ENCODE measurements at places on chromosomes 1 and 21.

DNA sequence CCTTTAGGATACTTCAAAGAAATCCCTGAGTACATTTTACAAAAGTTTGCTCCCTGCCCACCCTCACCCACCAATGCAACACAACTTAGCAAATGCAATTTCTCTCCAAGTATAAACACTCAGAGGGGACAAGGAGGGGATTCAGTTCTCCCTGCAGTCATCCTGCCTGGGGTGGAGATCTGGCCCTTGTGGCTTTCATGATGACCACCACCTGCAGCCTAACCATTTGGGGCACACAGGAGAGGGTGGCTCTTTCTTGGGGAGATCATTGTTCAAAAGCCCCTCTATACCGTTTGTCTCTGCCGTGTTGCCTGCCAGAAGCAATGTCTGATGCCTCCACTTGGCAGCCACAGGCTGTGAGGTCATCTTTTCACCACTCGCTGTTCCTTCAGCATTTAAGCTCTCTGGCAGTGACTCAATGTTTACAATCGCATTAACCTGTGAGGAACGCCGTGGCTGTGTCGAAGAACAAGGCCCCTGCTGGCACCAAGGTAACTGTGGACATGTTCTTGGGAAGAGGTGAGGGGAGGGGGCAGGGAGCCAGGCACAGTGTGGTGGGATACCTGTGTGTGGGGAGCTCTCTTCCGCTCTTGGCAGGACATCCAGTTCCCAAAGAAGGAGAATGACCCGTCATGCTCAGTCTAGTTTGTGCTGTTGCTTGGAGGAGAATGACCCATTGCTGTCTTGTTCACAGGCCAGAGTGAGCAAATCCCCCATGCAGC is 103.9 kb upstream of the DUSP10 start:
- DNase-seq, result peak; percentile 14

GRCh38 chr1:94778808-94779207 is 41.3 kb upstream of the SLC44A3 start:
- DNase-seq, result no peak

- no peak for DNase-seq
These were observed 204.8 kb downstream of the SETD4 start for GRCh38 chr21:35855484-35855883.

DNA sequence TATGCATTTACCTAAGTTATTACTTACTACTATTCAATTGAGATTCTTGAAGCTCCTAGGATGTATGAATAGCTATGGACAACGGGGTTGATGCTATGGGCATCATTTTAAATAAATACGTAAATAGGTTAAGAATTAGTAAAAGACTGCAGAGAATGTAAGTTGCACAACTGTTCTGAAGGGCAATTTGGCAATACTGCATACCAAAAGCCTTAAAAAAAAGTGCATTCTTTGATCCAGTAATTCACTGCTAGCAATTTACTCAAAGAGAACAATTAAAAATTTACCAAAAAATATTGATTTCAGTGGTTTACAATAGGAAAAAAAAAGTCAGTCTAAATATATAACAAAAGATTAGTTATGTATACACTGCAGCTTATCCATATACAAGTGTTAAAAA is 3.5 kb downstream of the ARPC5 start:
- DNase-seq, result no peak

GRCh38 chr1:227938911-227939790 is 8.6 kb downstream of the WNT9A start:
- no peak for DNase-seq

DNA sequence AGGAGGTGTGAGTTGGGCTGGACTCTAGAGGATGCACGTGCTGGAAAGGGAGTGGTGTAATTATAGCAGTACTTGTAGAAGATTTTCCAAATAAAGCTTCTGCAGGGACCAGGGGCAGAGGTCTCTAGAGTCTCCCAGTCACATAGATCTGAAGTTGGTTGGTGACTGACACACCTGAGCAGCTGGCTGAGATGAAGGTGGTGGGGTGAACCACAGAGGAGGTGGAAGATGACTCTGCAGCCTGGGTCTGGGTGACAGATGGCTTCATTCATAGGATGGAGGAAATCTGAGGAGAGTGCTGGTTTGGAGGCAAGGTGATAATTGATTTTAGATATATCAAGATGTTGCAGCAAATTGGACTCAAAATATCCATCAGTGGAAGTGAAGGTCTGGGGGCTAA is 178.9 kb upstream of the IVNS1ABP start:
- no peak for DNase-seq

DNA sequence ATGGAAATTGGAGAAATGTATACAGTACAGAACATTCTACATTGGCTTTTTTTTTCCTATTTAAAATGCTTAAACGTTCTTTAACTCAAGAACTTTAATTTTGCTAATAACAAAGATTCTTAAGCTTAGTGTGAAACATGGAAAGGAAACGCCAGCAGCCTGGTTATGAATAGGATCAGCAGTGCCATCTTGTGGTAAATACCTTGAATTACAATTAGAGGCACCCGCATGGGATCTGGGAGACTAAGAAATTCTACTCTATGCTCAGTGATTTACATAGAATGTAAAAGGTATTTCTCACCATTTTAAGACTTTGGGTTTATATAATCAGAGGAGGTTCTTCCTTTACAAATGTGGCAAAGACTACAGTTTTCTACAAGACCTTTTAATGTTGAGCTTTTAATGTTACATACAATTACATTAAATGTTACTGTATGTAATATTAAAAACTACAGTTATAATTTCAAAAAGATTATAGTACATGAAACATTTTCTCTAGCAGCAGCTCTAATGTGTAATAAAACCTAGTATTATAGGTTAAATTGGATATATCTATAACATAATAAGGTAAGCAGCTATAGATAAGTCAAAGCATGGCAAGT is 32.1 kb upstream of the APOBEC4 start:
- DNase-seq, result no peak

DNA sequence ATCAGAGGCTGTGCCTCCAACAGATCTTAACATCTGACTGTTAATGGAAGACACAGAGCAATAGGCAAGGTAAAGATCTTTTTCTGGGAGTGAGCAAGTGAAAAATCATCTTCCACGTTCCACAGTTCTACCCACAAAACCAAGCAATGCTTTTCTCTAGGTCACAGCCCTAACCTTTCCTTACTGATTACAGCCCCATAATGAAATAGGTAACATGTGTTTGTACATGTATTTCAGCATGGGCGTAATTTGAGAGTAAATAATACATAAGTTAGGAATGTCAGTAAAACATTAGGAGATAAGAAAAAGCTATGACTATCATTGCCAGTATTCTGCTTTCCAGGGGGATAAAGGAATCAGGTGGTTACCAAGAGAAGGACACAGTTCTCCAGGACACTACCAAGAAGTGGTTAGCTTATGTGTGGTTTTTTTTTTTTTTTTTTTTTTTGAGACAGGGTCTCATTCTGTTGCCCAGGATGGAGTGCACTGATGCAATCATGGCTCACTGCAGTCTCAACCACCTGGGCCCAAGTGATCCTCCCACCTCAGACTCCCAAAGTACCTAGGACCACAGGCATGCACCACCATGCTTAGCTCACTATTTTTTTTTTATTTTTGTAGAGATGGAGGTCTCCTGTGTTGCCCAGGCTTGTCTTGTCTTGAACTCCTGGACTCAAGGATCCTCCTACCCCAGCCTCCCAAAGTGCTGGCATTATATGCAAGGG is 72.0 kb downstream of the DAP3 start:
- DNase-seq, result no peak

GRCh38 chr1:112711670-112712069 is 3.5 kb downstream of the PPM1J start:
- no peak for DNase-seq

DNA sequence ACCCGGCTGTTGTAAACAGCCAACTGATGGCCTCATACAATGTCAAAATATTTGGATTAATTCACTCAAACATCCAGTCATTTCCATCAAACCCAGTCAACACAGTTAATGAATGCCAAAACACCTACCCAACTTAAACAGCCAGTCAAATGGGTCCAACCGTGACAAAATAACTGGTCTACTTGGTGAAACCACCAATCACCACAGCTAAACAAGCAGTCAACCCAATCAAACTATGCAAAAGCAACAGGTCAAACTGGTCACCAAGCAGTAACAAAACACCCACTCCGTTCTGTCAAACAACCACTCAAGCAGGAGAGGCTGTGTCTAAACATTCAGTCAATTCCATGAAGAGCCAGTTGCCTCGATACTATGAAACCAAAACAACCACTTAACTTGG is 119.2 kb downstream of the FOXD2 start:
- no peak for DNase-seq

- DNase-seq, result no peak
These were observed 8.4 kb upstream of the SLC19A1 start for GRCh38 chr21:45550522-45551210.

DNA sequence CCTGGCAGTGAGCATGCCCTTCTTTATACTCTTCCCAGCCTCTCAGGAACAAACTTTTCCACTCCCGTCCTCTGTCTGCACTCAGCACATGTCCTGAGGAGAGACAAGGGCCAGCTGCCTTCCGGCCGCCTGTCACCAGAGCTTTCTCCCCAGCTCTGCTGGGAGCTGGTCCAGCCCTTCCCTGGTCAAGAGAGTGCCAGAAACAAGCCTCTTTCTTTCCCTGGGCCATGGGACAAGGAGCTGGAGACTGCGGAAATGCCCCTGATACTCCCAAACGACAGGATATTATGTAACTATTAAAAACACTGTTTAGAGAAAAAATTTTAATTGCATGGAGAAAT is 10.4 kb downstream of the LAMB3 start:
- DNase-seq, result peak; percentile 37

GRCh38 chr1:234271243-234271606 is 102.0 kb upstream of the COA6 start:
- no peak for DNase-seq

- no peak for DNase-seq
These were observed 11.4 kb downstream of the NEXN start for GRCh38 chr1:77899647-77900320.

DNA sequence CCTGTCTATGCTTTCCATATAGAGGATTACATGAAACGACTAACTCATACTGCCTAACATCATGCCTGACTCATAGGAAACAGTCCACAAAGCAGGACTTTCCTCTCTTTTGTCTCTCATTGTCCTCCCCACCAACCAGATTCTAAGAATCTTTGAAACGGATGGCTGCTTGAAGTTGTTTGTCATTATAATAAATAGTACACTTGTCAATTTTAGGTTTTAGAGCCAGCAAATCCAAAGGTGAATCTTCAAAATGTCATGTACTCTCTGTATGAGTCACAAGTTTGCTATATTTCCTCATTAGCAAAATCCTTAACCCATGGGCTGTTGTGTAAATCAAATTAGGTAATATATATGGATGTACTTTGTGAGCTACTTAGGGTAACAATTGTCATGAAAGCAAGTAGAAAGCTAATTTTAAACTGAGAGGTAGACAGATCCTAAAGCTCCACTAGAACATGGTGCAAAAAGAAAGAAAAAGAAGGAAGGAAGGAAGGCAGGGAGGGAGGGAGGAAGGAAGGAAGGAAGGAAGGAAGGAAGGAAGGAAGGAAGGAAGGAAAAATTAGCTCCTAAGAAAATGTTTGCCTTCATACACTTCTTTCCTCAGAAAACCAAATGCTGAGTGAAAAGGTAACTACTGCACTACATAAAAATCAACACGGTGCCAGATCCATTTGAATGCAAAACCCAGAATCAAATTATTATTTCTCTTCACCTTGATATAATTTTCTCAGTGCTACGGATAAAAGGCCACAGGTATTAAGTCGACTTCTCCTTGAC is 129.5 kb upstream of the PRMT6 start:
- DNase-seq, result no peak

GRCh38 chr1:208868554-208868953 is 624.4 kb upstream of the PLXNA2 start:
- DNase-seq, result no peak

- DNase-seq, result no peak
These were observed 30.1 kb downstream of the CAMK1G start for GRCh38 chr1:209613400-209614150.

GRCh38 chr1:25695771-25696311 is 79.2 kb downstream of the MAN1C1 start:
- no peak for DNase-seq

GRCh38 chr1:180053594-180054567 is 99.3 kb downstream of the CEP350 start:
- no peak for DNase-seq

- peak; percentile 3 for DNase-seq
These were observed 367.1 kb upstream of the ADGRL4 start for GRCh38 chr1:79373481-79374125.
